ENCODE measurements at places on chromosomes 5 and 9. TPM values are rescaled to one million over a fixed set of nuclear protein-coding genes. Genes with fewer than 3 reads are reported as not detected.

DNA sequence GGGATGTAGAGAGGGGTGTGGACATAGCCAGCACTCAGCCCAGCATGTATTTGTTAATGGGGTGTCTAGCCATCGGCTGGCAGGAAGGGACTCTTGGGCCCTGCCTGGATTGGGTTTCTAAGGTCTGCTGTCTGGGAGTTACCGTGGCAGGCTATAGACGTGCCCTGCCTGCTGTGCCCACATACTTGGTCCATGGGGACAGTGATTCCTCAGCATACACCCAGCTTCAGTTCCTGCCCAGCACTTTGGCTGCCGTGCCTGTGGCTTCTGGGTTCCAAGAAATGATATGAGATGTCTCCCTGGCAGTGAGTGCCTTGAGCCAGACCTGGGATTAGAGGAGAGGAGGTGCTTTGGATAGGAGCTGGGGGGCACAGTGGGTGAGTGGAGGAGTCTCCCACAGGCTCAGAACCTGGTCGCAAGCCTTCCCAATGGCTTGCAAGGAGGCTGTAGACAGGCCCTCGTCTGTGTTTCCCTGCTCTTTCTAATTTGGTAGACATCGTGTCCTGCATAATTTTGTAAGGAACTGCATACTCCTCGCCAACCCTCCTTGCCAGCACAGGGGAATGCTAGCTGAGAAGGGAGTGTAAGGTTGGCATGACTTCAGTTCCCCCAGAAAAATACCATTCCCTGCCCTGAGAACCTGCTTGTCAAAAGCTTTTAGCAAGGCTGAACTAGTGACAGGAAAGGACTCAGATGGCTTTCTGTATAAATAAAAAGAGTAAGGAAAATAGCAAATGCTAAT is 287.9 kb downstream of the ZSWIM6 start:
- DNase-seq: no peak

TEX48 gene
- polyA plus RNA-seq: not detected

- DNase-seq: peak; percentile 92
Measured at GRCh38 chr9:123742009-123742767, 187.7 kb downstream of the DENND1A start.

DNA sequence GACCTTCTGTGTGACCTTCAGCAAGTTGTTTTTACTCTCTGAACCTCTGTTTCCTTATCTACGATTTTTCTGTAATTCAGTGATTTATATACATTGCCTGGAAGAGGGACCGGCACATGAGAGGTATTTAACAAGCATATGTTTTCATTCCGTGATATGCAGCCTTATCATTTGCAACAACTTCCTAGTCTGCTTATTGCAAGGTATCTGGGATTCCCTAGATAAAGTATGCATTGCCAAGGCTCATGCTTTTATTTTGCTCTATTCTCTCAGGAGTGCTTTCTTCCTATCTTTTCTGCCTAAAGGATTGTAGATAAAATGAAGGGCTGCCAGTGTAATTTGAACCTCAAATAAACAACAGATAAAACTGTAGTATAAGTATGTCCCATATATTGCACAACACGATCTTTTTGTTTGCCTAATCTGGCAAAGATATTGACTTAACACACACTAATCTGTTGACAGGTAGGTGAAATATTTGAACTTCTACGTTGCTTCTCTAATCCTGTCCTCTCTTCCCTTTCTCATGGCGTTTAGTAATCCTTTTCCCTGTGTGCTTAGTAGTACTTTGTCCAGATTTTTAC is 377.2 kb upstream of the TNC start:
- DNase-seq: peak; percentile 6

GRCh38 chr5:2441495-2442180 is 309.8 kb downstream of the IRX2 start:
- no peak for DNase-seq

DNA sequence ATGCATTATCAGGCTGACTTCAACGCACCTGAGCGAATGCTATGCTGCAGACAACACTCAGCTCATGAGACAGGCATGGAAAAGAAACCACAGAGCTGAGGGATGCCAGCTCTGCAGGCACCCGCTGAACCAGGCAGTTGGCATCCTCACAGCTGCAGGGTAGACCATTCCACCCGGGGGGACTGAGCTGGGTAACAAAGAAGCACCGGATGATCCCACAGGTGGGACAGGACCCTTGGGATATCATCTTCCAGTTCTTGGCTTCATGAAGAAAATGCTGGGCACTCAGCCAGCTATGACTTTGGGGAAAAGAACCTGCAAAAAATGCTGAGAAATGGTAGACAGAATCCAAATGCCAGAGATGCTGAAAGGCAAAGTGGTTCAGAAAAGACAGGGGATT is 9.6 kb downstream of the EPB41L4B start:
- DNase-seq: no peak

DNA sequence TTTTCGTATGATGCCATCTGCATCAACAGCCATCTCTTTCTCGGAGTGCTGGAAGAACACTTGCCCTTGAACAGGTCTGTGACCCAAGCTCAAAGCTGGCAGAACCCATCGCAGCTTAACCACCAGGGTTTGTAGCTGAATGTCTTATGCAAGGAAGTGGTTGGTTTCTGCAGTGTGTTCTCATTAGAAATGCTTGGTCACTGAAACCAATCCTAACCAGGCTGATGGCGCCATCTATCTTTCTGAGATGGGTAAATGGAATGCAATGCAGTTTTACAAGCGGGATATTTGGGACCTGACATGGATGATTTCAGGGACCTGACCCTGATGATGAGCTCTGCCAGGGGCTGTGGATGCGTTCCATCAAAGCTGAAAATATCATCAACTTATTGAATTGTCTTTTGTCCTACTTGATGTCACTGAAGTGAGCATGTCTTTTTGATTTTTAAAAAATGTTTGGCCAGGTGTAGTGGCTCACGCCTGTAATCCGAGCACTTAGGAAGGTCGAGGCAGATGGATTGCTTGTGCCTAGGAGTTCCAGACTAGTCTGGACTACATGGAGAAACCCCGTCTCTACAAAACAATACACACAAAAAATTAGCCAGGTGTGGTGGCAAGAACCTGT is 28.7 kb downstream of the DMRT3 start:
- peak; percentile 72 for DNase-seq

DNA sequence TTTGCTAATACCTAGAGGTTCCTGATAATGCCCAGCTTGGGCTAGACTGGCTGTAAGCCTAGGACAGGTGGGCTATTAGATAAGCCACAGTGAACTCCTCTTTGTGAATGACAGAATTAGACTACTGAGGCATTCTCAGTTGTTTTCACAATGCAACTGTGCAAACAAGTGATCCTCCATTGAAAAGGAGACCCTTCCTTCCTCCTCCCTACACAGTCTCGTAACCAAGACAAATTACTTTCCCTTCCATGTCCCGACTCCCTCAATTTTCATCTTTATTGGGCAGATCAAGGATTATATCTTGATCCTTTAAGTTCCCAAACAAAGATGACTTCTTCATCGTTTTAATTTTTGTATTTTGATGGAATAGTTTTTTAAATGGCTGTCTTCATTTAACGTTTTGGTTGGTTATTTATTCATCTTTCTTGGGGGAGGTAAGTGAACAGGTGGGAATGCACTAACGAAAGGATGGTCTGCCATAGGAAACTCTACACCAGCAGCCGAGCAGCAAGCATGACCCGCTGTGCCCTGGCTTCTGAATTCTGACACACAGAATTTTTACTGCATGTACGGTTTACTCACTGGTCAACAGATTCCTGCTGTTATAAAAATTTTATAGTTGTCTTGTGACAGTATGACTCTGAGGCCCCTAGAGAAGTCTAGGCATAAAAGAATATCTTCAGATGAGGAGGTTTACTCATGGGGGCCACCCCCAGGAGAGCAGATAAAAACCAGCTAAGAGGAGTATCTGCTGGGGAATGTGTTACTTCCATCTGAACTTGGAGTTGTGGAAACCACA is 137.5 kb upstream of the TUT7 start:
- DNase-seq: no peak

CCNI2 gene
- 0.66 TPM for polyA plus RNA-seq

DNA sequence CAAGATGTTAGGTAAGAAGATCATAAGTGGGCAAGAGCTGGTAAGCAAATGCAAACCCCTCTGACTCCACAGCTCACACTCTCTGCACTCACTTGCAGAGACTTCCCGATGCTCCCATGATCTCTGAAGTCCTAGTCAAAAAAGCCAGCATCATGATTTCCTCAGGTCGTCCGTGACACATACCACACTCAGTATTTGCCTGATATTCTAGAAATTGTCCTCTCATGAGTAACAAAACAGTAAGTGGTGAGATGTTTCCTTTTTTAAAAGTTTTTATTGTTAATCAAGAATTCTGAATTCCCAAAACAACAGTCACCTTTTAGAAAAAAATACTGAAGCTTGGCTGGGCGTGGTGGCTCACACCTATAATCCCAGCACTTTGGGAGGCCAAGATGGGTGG is 194.6 kb downstream of the DENND1A start:
- DNase-seq: no peak

LCN12 gene
- polyA plus RNA-seq: 19.7 TPM

PAPPA gene
- 0.20 TPM for polyA plus RNA-seq

EPB41L4B gene
- polyA plus RNA-seq: 4.7 TPM

- no peak for DNase-seq
Measured at GRCh38 chr9:89850153-89850552, 245.3 kb downstream of the GADD45G start.

DNA sequence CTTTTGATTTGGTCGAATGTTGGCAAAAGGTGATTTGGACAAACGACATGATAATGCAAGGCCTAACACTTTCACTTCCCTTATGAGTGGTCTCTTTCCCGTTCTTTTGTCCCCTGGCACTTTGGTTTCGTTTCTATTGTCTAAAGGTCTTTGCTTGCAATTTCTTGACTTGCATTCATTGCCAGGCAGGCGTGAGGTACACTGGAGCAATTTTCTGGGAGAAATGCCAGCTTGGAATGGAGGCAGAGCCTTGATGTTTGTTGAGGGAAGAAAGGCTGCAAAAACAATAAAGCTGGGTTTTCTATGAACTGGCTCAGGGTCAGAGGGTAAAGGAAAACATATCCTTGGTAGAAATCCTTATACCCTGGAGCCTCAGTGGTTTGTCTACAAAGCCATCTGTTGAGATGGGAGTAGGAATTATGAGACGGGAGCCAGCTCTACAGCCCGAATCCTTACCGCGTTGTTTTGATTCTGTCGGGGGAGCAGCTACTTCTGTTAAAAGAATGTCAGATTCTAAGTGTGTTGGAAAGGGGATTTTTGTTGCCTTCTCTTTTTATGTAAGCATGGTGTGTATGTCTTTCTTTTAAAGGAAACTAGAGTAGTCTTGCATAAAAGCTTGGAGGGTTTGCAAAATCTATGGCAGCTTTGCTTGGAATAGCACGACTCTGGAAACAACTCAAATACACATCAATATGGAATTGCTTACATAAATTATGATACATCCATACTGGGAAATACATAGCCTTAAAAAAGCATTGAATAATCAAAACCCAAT is 158.9 kb downstream of the RMI1 start:
- peak; percentile 75 for DNase-seq
